ENCODE measurements at places on chromosomes 7 and 10.

DNA sequence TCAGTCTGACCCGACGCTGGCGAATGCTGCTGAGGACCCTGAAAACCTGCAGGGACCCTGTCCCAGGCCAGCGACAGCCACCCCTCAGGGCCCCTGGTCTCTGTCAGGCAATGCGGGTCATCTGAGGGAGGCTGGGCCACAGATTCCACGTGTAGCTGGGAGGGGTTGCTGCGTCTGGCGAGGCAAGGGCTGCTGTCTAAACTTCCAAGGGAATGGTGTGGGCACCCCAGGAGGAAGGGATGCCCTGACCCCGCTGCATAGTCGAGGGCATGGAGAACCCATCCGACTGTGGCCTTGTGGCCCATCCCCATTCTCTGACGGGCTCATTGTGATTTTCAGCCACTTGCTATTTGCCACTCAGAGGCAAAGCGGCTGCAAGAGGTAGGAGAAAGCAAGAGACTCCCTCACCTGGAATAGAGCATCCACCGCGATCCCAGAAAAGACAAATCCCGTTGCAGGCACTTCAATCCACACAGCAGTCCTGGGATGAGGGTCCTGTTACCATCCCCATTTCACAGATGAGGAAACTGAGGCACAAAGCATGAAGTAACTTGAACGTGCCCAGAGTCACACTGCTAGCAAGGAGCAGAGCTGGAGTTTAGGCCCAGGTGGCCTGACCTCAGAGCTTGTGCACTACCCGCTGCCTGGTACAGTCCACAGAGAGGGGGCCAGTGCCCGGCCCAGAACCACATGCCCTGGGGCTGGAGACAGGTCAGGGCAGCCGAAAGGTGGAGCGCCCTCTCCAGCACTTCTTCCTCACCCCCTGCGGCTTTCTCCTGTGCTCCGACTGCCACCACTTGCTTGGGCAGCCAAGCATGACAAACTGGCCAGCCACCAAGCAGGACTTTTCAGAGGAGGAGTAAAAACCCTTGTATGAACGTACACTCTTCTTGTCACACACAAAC lies 163.8 kb upstream of the KLF14 start:
- no peak for DNase-seq

GRCh38 chr10:72027498-72027897 lies 60.9 kb downstream of the SPOCK2 start:
- DNase-seq, result no peak

DNA sequence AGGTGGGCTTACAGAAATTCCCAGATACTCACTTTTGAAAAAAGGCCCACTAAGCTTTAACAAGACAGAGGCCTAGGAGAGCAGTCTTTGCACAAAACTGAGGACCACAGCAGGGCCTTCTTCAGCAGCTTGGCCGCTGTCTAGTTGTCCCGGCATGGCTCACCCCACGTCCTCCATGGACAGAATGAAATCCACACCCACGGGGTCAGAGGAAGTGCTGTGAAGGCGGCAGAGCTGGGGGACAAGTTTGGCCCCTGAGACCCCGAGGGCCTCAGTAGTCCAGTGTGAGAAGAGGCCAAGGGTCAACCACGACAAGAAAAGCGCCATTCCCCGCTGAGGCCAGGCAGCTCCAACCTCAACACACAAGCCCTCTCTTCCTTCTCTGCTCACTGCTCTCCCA lies 78.9 kb downstream of the ZRANB1 start:
- DNase-seq, result no peak

DNA sequence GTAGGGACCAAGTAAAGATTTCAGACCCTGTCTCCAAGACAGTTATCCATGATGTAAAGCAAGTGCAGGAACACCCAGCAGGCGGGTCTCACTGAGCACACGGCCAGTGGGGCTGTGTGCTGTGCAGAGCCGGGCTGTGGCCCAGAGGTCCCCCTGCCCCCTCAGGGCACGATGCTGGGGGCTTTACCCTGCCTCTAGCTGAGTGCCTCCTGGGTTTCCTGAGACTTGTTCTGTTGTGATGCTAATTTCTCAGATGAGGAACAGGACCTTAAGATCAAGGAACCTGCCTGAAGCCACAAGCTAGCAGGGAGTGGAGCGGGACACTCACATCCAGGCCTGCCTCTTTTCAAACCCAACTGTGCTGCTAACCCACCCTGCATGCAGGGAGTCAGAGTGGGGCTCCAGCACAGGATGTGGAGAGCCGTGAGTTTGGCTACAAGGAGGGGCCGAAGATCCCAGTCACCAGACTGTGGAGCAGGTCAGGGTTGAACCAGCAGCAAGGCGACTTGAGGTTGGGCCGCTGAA lies 76.1 kb upstream of the LYZL2 start:
- no peak for DNase-seq

DNA sequence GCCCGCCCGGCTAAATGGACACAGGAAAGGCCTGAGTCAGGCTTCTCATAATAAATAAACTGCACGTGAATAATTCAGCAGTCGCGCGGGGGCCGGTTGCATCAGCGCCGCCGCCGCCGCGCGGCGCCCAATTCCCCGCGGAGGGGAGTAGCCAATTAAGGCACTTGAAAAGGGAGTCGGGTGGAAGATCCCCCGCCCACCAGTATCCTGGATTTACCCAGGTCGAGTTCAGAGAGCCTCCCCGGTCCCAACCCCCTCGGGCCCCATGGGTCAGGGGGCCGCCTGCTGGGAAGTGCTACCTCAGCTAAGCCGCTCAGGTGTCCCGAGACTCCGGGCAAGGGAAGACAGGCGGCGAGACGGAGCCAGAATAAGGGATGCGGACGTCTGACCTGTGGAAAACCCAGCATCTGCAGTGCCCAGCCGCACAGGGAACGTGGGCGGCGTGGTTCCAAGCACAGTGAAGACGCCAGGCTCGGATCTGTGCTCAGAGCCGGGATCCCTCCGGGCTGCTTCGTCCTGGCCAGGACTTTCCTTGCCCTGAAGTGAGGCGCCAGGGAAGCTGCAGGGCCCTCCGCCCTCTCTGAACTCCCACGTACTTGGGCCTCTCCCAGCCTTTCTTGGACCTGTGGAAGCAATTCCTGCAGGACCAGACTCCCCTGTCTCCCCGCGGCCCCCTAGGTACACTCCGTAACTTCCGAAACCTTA lies 7.3 kb upstream of the LBX1 start:
- DNase-seq, result no peak

GRCh38 chr7:151115121-151115835 lies 29.0 kb downstream of the AGAP3 start:
- no peak for DNase-seq

- DNase-seq, result no peak
Measured at GRCh38 chr7:82566752-82567151, 123.2 kb upstream of the CACNA2D1 start.

- no peak for DNase-seq
Measured at GRCh38 chr10:129342385-129342784, 124.7 kb upstream of the MGMT start.

DNA sequence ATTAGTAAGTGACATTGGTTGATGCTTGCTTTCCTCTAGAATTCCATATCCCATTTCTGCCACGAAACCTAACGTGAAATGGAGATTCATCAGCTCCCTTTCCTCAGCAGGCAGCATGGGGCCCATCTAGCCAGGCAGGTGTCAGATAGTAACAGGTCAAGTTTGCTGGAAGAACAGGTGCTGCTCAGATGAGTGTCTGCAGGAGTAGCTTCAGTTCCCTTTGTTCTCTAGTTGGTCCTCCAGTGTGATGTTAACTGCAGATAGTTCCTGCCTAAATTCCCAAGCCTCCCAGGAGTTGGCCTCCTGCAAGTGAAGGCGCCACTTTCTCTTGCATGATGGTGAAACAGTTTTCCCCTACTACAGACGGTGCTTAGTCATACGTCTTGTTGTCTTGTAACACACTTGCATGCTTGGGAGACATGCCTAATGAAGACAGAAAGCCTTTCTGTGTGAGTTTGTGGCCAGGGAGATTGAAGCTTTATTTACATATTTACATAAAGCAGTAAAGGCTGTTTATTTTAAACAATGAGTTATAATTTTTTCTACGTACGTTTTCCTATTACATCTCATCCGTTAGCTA lies 175.4 kb downstream of the CHN2 start:
- DNase-seq, result no peak

DNA sequence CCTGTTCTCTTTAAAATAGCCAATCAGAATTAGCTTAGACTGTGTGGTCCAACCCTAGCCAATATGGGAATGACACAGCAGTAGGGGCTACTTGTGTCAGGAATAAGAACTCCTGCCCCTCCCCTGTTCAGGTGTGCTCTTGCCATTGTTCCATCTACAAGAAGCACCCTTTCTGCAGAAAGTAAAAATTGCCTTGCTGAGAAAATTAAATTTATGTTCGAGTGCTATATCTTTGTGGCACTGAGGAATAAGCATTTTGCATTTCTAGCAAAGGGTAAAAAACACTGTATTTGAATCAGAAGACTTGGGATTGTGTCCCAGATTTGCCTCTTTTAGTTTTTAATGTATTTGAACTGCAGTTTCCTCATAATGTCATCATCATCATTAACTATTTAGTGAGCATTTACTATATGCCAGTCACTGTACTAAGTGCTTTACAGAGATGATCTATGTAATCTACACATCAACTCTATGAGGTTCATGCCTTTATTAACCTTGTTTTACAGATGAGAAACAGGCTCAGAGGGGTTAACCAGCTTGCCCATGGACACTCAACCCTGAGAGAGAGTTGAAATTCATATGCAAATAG lies 28.9 kb upstream of the XRCC2 start:
- DNase-seq, result no peak
